ENCODE measurements at places on chromosomes 5 and 9.
A peak's percentile ranks its signal among the peaks of the same experiment; 100 is the strongest.

- H3K36me3 ChIP-seq = no peaks in the 10 kb centered on the region
- no peak overlapping the region for H3K27ac ChIP-seq
- DNase-seq = no peak
Measured at GRCh38 chr5:32779754-32780415, 68.8 kb downstream of the NPR3 start.

- DNase-seq = no peak
- no peak overlapping the region for H3K4me3 ChIP-seq
- H3K27ac ChIP-seq = no peak overlapping the region
- no peaks in the 10 kb centered on the region for H3K27me3 ChIP-seq
- peaks cover 14% of the 10 kb centered on the region for H3K4me1 ChIP-seq
- H3K36me3 ChIP-seq = no peaks in the 10 kb centered on the region
Measured at GRCh38 chr9:111991179-111991578, 94.6 kb downstream of the UGCG start.

- H3K27me3 ChIP-seq = no peaks in the 10 kb centered on the region
- no peaks in the 10 kb centered on the region for H3K36me3 ChIP-seq
- no peak overlapping the region for H3K4me3 ChIP-seq
- H3K4me1 ChIP-seq = no peaks in the 10 kb centered on the region
Measured at GRCh38 chr5:83967417-83967816, 246.8 kb upstream of the HAPLN1 start.

DNA sequence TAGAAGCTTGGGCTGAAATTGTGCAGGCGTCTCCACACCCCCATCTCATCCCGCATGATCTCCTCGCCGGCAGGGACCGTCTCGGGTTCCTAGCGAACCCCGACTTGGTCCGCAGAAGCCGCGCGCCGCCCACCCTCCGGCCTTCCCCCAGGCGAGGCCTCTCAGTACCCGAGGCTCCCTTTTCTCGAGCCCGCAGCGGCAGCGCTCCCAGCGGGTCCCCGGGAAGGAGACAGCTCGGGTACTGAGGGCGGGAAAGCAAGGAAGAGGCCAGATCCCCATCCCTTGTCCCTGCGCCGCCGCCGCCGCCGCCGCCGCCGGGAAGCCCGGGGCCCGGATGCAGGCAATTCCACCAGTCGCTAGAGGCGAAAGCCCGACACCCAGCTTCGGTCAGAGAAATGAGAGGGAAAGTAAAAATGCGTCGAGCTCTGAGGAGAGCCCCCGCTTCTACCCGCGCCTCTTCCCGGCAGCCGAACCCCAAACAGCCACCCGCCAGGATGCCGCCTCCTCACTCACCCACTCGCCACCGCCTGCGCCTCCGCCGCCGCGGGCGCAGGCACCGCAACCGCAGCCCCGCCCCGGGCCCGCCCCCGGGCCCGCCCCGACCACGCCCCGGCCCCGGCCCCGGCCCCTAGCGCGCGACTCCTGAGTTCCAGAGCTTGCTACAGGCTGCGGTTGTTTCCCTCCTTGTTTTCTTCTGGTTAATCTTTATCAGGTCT lies at the start of gene C9orf72:
Gene C9orf72, minus strand, starts transcription at position 564 of the 716 bp plus-strand sequence. CDS start 6,361 bp downstream, outside the sequence.
- DNase-seq = peak; percentile 83
- no peaks in the 10 kb centered on the region for H3K36me3 ChIP-seq
- H3K4me3 ChIP-seq = peak within 1 kb of the TSS; percentile 87

DNA sequence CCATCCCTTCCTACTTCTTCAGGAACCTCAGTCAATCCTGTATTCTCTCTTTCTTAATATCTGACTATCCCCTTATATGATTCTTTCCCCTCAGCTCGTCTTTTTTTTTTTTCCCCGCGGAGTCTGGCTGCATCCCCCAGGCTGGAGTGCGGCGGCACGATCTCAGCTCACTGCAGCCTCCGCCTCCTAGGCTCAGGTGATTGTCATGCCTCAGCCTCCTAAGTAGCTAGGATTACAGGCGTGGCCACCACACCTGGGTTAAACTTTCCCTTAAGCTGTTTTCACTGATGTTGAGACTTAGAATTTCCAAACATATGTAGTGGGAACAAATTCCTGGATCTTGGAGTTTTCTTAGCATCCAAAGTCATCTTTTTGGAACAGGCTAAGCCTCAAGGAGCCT lies 13.3 kb upstream of the RUSC2 start:
- H3K4me1 ChIP-seq = no peaks in the 10 kb centered on the region
- H3K4me3 ChIP-seq = no peak overlapping the region
- no peaks in the 10 kb centered on the region for H3K36me3 ChIP-seq
- peaks cover 12% of the 10 kb centered on the region for H3K27me3 ChIP-seq
- no peak for DNase-seq

- no peak for DNase-seq
- no peak overlapping the region for H3K4me3 ChIP-seq
- H3K36me3 ChIP-seq = peaks cover 50% of the 10 kb centered on the region
- H3K4me1 ChIP-seq = no peaks in the 10 kb centered on the region
- no peaks in the 10 kb centered on the region for H3K27me3 ChIP-seq
- H3K27ac ChIP-seq = no peak overlapping the region
Measured at GRCh38 chr5:1513326-1514026, 10.3 kb downstream of the LPCAT1 start.

- no peak overlapping the region for H3K27ac ChIP-seq
- H3K4me3 ChIP-seq = no peak overlapping the region
- DNase-seq = no peak
- H3K36me3 ChIP-seq = no peaks in the 10 kb centered on the region
- no peaks in the 10 kb centered on the region for H3K4me1 ChIP-seq
Measured at GRCh38 chr5:72633041-72633445, 125.8 kb upstream of the ZNF366 start.

DNA sequence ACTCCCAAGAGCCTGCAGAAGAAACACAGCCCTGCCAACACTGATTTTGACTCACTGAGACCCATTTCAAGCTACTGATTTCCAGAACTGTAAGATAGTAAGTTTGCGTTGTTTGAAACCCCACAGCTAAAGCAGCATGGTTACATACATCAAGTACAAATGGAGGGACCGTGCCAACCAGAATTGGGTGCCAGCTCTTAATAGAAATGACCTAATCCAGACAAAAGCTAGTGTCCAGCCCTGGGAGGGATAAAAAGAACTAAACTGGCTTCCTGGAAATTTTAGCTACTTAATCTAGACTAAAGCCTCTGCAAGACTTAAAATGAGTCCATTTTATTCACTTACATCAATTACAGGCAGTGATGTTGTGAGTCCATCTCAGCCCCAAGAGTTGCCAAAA lies 122.6 kb downstream of the ADAMTS12 start:
- no peak overlapping the region for H3K27ac ChIP-seq
- H3K27me3 ChIP-seq = no peaks in the 10 kb centered on the region
- H3K4me1 ChIP-seq = no peaks in the 10 kb centered on the region
- no peak for DNase-seq
- H3K4me3 ChIP-seq = no peak overlapping the region

DNA sequence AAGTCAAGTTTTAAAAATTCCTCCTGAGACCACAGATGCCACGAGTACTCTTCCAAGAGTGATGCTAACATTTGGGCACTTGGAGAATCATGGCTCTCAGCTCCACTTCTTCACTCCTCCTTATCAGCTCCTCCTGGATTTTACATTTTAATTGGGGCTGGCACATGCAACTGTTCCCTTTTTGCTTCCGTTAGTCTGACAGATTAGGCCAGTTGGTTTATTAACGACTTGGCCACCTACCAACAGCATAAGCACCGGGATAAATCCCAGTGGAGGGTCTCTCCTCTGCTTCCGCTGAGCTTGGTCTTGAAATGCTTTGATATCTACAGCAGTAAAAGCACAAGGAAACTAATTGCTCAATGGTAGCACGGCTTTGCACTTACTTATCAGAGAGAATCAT lies 134.6 kb upstream of the RASEF start:
- H3K4me1 ChIP-seq = no peaks in the 10 kb centered on the region
- peaks cover 2% of the 10 kb centered on the region for H3K27me3 ChIP-seq
- no peaks in the 10 kb centered on the region for H3K36me3 ChIP-seq
- DNase-seq = no peak
- H3K27ac ChIP-seq = no peak overlapping the region

DNA sequence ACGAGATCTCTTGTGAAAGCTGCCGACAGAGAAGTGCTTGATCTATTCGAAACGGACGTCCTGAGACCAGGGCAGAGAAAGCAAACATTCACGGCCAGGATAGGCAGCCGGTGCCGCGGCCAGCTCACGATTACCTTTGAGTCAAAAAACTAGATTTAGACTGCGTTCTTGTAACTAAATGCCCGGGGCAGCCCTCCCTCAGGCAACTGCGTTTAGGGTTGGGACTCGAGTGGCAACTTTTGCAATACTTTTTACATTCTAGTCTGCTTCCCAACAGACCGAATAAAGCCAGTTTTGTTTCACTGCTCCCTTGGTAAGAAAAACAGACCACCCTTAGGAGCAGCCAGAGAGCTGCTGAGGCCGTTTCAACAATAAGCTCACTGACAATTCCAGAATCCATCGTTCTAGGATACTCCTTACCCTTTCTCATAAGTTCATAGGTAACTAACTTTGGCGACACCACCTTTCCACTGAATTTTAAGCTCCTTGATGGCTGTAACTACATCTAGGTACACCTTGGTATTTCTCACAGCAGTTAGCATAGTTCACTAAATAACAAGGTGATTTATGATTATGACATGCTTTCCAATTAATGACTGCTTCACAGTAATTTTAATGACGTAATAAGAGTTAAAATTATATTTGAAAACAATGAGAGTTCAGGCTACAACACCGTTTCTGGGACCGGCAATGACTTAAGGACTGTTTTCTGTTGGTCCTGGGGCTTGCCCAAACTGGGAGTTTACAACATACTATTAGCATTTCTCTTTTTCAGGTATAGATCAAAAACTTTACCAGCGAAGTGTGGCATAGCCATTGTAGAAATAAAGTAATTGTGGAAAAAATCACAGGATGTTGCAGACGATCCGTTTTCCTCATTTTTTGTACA lies 899 bp upstream of the RAPGEF6 start:
- no peaks in the 10 kb centered on the region for H3K27me3 ChIP-seq
- H3K36me3 ChIP-seq = no peaks in the 10 kb centered on the region
- H3K27ac ChIP-seq = peak overlapping the region; percentile 98
- H3K4me1 ChIP-seq = peaks cover 40% of the 10 kb centered on the region
- DNase-seq = peak; percentile 13

DNA sequence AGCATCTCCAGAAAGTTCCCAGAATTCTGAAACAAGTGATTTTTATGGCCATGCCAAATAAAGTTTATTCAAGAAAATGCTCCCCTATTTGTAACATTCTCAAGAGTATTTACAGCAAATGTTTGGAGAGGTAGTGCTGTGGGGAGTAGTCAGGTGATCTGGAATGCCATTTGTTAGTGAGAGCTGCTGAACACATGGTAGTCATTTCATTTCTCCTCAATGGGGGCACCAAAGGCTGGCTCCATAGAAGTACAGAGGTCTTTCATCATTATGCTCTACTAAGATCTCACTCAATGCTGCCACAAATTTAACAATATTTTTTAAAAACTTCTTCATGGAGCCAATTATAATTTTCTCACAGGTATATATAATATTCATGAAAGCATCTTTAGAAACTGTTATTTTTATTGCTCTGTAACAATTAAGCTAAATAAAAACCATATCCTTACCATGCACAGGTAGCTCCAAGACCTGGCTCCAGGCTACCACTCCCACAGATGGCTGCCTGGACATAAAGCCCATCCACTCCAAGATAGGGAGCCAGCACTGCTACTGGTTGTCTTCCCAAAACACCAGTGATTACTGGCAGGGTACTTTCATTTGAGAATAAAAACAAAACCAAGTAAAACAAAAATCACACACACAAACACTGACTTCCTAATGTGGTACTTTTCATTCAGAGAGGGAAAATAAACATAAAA lies 200.8 kb downstream of the PLK2 start:
- no peaks in the 10 kb centered on the region for H3K27me3 ChIP-seq
- no peak overlapping the region for H3K27ac ChIP-seq
- DNase-seq = no peak
- no peaks in the 10 kb centered on the region for H3K4me1 ChIP-seq
- no peak overlapping the region for H3K4me3 ChIP-seq

DNA sequence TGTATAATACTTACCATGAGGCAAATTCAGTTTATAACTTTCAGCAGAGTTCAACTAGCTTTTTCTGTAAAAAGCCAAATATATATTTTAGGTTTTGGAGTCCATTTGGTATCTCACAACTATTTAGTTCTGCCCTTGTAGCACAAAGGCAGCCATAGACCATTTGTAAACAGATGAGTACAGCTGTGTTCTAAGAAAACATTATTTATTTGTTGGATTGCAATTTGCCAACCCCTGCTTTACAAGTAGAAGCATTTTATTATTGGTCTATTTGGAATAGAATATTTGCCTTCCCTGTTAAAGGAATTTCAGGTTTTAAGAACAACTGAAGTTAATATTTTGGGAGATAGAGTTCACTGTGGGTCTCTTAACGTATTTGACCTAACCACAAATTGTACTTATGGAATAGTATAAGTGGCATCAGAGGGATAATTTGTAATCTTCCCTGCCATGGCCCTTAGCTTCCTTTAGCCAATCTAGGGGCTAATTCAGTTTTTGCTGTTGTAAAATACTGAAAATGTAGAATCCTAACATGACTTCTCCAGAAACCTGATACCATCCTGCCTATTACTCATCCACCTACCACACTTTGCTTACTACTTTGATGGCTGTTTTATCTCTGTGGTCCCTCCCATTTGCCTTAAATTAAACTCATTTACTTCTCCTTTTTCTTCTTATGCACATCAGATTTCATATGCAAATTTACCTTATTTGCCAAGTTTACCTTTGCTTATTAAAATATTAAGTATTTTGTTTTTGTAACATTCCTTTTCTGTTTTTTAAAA lies 109.2 kb downstream of the DMXL1 start:
- H3K4me3 ChIP-seq = no peak overlapping the region
- H3K36me3 ChIP-seq = peaks cover 5% of the 10 kb centered on the region
- no peaks in the 10 kb centered on the region for H3K27me3 ChIP-seq
- H3K27ac ChIP-seq = no peak overlapping the region
- no peaks in the 10 kb centered on the region for H3K4me1 ChIP-seq

- H3K27ac ChIP-seq = no peak overlapping the region
- H3K27me3 ChIP-seq = no peaks in the 10 kb centered on the region
- DNase-seq = no peak
Measured at GRCh38 chr5:96717874-96718273, 55.7 kb downstream of the CAST start.

- H3K27me3 ChIP-seq = no peaks in the 10 kb centered on the region
- H3K36me3 ChIP-seq = no peaks in the 10 kb centered on the region
- H3K27ac ChIP-seq = no peak overlapping the region
- H3K4me3 ChIP-seq = no peak overlapping the region
- no peaks in the 10 kb centered on the region for H3K4me1 ChIP-seq
Measured at GRCh38 chr9:115743709-115744605, 409.6 kb upstream of the PAPPA start.

- H3K27me3 ChIP-seq = no peaks in the 10 kb centered on the region
- no peaks in the 10 kb centered on the region for H3K4me1 ChIP-seq
- no peaks in the 10 kb centered on the region for H3K36me3 ChIP-seq
- H3K4me3 ChIP-seq = no peak overlapping the region
- H3K27ac ChIP-seq = no peak overlapping the region
Measured at GRCh38 chr5:125465703-125466102, 719.3 kb upstream of the ZNF608 start.

DNA sequence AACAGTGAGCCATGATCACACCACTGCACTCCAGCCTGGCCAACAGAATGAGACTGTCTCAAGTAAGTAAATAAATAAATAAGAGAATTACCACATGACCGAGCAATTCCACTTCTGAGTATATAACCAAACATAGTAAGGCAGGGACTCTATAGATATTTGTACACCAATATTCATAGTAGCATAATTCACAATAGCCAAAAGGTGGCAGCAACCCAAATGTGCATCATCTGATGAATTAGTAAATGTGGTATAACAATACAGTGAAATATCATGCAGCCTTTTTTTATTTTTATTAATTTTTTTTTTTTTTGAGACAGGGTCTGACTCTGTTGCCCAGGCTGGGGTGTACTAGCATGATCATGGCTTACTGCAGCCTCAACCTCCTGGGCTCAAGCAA lies 33.1 kb downstream of the ALDH7A1 start:
- H3K4me3 ChIP-seq = no peak overlapping the region
- no peaks in the 10 kb centered on the region for H3K36me3 ChIP-seq
- DNase-seq = no peak
- no peak overlapping the region for H3K27ac ChIP-seq

Data from T-cell (primary cell).